ENCODE measurements at places on chromosomes 12 and 14.

GRCh38 chr14:105258846-105259245 is 10.5 kb downstream of the BTBD6 start:
- DNase-seq, result no peak

DNA sequence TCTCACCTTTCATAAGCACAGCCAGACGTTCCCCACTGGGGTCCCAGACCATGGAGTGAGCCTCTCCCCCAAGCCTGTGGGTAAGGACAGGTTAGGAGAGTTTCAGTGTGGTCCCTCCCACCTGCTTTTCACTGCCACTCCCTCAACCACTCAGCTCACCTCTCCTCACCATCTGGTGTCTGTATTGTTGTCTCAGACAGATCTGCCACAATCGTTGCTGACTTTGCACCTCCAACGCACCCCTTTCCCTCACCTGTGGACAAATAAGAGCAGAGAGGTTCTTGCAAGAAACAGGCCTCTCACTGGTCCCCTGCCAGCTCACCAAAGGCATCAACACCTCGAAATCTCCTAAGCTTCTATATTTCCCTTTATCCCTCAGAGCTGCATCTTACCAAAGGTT is 8.8 kb downstream of the MYG1 start:
- no peak for DNase-seq

DNA sequence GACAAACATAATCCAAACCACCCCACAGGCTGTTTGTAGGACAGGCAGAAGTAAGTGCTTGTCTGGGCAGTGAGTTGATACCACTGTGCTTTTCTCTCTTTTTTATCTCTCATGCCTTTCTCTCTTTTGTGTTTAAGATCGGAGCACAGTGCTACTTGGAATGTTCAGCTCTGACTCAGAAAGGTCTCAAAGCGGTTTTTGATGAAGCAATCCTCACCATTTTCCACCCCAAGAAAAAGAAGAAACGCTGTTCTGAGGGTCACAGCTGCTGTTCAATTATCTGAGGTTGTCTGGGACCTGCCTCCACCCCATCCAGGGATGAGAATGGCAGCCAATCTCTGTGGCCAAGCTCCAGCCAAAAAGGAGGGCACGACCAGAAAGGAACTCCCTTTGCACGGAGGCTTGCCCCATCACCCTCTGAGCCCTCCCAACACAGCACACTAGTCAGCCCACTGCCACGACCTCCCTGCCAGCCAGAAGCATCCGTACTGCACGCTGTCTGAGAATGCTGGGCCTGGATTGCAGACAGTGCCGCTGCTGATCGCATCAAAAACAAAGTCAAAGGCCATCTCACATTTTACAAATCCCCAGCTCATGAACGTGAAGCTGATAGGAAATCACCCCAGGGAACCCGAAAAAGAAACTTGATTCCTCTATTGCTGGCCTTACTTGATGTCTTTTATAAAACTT is 27.8 kb downstream of the GPHB5 start:
- no peak for DNase-seq

DNA sequence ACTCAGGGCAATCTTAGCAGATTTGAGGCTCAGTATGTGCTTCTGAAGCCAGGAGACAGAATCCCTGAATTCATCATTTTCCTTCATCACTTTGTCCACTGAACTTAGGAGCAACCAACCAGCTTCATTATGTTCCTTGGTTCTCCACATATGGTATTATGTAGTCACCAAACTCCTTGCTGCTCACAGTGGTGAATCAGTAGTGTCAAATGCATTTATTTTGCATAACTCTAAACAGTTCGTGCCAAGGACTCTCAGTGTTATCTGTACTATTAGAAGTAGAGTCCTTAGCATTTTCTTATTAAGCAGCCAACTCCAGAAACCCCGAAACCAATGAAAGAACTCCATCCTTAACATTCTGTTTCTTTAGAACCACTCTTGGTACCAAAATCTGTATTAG is 466.9 kb upstream of the RGS6 start:
- DNase-seq, result no peak

DNA sequence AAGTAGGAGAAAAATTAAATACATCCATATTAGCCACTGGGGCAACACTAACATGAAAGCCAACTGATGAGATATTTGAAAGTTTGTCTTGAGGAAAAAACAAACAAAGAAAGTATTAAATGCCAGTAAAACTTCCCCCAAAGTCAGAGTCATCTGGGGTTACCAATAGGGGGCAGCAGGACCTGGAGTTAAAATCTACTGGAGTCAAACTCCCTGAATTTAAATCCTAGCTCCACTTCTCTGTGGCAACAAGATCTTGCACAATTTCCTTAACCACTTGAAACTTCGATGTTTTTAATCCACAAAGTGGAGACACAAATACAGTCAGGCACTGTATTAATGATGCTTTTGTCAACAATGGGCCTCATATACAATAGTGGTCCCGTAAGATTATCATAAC is 14.4 kb downstream of the PLEKHG7 start:
- no peak for DNase-seq

DNA sequence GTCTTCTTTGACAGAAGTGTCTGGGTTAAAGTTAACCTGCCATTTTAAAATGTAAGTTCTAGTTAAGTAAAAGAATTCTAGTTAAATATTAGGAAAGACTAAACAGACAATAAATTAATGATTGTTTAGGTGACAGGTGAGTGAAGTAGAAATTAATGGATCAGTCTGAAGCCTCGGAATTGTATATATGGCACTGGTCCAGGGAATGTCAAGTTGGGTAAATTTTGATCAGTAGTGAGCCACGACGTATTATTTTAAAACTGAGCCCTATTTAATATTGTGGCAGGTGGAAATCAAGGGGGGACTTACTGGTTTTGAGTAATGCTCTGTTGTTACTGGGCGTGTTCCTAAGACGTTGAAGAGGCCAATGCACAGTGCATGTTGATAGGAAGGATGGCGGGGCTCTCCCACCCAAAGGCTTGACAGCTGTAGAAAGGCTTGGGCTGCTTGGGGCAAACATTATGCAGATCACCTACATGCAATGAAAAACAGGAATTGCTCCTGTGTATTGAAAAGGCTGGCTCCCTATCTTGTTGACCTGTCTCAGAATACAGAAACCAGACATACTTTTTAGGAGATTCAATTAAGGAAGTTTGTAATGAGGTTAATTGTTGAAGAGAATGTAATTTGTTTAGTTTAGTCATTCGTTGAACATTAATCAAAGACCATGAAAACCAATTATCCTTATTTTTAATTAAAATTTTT is 5.9 kb upstream of the PPFIBP1 start:
- no peak for DNase-seq

GRCh38 chr12:117587631-117588287 is 226.3 kb upstream of the NOS1 start:
- peak; percentile 4 for DNase-seq

GRCh38 chr12:46523863-46524770 is 151.5 kb upstream of the SLC38A2 start:
- DNase-seq, result peak; percentile 25

- DNase-seq, result no peak
Measured at GRCh38 chr12:132603240-132604150, 6.9 kb downstream of the LRCOL1 start.

DNA sequence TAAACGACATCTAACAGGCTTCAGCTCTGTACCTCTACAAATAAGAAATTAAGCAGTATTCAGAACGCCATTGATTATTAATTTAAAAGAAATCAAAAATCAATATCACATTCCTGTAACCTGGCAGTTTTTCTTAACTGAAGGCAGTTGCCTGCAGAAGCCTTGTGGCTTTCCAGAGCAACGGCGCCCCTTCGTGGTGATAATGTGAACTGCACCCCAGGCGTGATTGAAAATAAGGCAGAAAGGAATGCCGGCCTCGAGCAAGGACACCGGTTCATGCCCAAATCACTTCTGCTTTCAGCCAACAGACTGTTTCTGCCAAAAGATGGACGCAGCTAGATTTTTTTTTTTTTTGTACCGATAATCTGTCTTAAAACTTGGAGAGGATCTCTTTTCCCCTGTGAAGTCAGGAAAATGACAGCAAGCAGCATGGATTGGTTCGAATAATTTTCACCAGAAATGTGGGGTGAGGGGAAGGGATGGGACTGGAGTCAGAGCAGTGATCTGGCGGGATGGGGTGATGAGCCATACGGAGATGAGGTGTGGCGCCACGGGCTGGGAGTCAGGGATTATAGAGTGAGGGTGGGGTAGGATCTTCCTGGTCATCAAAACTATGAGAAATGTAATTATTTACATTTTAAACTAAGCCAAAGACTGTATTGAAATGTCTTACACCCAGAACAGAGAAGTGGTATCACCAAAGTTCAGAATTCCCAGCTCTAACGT is 473.0 kb downstream of the DPF3 start:
- DNase-seq, result peak; percentile 59

DNA sequence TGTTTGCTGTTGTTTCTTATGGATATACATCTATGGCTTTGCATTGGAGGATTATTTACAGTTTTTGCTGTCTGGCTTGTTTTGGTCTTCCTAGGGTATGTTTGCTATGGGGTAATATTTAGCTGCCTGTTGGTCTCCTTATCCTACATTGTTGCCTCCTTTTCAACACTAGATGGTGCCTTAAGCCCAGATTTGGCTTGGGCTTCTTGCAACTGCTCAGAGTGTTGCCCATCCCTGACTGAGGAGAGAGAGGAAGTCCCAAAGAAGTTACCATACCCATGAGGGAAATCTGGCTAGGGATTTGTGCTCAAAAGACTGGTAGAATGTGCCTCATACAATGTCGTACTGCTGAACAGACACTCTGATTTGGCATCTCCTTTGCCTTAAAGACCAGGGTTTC is 94.6 kb upstream of the MUCL1 start:
- DNase-seq, result no peak

Measured in stimulated activated CD4-positive, alpha-beta T cell treated with anti-CD3 and anti-CD28 coated beads, Interleukin-1b, Interleukin-23, amount 100 ng/mL, for 4 hours (primary cell).